ENCODE measurements at places on chromosomes 11 and 22. TPM values are rescaled to one million over a fixed set of nuclear protein-coding genes. Genes with fewer than 3 reads are reported as not detected.

DNA sequence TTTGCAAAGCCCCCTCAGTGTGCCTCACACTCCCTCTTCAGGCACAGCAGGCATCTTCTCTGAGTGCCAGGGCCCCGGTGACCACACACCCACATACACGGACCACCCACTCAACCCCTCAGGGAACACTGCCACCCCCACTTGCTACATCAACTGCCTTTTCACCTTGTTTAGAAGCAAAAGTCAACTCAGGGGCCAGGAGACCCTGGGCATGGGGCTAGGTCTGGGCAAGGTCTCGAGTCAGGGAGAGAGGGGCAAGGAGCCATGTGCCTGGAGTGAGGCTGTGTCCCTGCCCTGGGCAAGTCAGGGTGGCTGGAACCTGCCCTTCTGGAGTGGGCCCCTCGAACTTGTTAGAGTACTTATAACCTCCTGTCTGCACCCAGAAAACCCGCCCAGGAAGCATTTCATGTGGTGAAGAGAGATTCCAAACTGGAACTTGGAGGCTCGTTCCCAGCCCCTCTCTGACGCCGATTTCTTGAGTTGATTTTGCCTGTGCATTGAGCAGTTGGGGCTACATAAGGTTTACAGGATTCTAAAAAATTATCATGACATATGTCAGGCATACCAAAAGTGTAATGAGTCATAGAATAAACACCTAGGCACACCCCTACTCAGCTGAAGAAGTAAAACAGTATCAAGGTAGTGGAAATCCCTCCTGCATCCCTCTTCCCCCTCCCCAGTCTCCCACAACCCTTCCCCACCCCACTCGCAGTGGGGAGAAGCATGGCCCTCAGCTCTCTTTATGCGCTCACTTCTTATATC lies 74.3 kb downstream of the MYEOV start:
- DNase-seq: no peak

The OR51I1 gene
- total RNA-seq: not detected

The F2 gene
- total RNA-seq: not detected

- DNase-seq: no peak
These were observed 383.2 kb downstream of the METTL15 start for GRCh38 chr11:28491431-28491830.

Measured in A673 (cell line).